Thoracic aorta (tissue), 2 donors: ENCODE measurements at places on chromosomes 2 and 18. TPM values are rescaled to one million over a fixed set of nuclear protein-coding genes. Genes with fewer than 3 reads are reported as not detected.

DNA sequence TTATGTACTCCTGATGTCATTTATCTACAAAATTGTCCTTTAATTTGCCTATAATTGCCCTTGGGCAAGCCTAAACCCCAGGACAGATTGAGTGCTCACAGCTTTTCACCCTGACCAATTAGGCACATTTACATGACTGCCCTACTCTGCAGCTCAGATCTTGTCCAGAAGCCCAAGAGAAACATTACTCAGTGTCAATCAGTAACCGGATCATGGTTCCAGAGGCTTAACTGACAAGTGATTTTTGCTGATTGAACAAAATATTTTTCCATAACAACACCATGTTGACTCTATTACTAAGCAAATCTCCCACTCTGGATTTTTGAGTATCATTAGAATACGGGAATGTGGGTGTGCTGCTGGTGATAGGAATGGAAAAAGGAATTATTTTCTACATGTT lies 465.4 kb upstream of the TNP1 start:
- no peak for DNase-seq
- no peak overlapping the region for H3K4me3 ChIP-seq
- no peaks in the 10 kb centered on the region for H3K27me3 ChIP-seq
- no peak overlapping the region for H3K27ac ChIP-seq
- H3K36me3 ChIP-seq: no peaks in the 10 kb centered on the region

LONRF2 gene
- 17.4 TPM for total RNA-seq

C2orf80 gene
- total RNA-seq: not detected

ANKRD44 gene
- 93.4 TPM for total RNA-seq

RRM2 gene
- 1.2 TPM for total RNA-seq

GRCh38 chr2:217267758-217268157 lies 407.9 kb upstream of the TNP1 start:
- no peak overlapping the region for H3K27ac ChIP-seq
- no peaks in the 10 kb centered on the region for H3K36me3 ChIP-seq
- no peaks in the 10 kb centered on the region for H3K27me3 ChIP-seq
- peaks cover 14% of the 10 kb centered on the region for H3K4me1 ChIP-seq
- H3K4me3 ChIP-seq: no peak overlapping the region
- DNase-seq: no peak

DNA sequence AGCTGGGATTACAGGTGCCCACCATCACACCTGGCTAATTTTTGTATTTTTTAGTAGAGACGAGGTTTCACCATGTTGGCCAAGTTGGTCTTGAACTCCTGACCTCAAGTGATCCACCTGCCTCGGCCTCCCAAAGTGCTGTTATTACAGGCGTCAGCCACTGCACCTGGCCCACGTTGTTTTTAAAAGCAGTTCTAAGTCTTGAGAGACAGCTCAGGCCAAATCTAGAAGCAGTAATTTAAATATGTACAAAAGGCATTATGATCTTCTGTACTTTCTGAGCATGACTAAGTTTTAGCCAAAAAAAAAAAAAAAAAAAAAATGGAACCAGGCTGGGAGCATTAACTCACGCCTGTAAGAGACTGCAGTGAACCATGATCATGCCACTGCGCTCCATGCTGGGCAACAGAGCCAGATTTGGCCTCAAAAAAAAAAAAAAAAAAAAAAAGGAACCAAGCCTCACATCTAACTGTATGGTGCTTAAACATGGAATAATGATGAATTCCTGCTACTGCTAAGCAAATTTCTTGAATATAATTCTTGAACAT lies 4.0 kb downstream of the ABHD3 start:
- no peak overlapping the region for H3K4me3 ChIP-seq
- no peaks in the 10 kb centered on the region for H3K36me3 ChIP-seq
- no peak for DNase-seq
- peaks cover 4% of the 10 kb centered on the region for H3K4me1 ChIP-seq
- H3K27ac ChIP-seq: no peak overlapping the region
- H3K27me3 ChIP-seq: no peaks in the 10 kb centered on the region

DNA sequence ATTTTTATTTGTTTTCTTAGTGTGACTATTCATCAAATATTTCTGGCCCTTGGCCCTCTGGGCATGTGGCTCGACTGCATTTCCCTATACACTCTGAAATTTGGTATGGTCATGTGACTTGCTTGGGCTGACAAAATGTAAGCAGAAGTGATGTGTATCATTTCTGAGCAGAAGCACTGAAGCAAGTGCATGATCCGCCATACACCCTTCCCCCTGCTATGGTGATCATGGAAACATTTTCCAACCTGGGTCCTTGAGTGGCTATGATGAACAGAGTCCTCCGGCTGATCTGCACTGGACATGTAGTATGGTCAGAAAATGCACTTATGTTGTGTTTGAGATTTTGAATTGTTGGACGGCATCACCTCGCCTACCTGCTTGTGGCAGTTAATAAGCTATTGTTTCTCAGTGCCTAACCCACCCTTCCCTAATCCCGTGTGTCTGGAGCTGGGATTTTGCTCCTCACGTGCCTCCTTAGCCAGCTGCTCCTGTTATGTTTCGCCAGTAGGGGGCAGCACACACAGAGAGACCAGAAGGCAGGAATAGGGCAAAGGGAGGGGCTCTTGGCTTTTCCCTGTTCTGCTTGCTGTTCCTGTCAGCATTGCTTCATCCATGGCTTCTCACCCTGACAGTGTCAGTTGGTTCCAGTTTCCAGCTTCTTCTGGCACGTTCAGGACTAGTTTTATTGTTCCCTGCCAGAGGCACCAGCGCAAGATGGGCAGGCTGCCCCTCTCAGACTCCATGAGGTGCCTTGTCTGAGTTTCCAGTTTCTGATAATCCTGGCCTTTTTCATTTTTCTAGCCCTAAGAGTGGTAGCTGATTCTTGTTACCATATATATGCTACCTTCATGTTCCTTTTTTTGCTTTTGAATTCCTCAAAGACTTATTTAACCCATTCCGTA lies 207.4 kb downstream of the ARL6IP6 start:
- H3K4me1 ChIP-seq: no peaks in the 10 kb centered on the region
- no peak for DNase-seq
- H3K4me3 ChIP-seq: no peak overlapping the region
- no peaks in the 10 kb centered on the region for H3K27me3 ChIP-seq
- H3K36me3 ChIP-seq: no peaks in the 10 kb centered on the region
- no peak overlapping the region for H3K27ac ChIP-seq

DNA sequence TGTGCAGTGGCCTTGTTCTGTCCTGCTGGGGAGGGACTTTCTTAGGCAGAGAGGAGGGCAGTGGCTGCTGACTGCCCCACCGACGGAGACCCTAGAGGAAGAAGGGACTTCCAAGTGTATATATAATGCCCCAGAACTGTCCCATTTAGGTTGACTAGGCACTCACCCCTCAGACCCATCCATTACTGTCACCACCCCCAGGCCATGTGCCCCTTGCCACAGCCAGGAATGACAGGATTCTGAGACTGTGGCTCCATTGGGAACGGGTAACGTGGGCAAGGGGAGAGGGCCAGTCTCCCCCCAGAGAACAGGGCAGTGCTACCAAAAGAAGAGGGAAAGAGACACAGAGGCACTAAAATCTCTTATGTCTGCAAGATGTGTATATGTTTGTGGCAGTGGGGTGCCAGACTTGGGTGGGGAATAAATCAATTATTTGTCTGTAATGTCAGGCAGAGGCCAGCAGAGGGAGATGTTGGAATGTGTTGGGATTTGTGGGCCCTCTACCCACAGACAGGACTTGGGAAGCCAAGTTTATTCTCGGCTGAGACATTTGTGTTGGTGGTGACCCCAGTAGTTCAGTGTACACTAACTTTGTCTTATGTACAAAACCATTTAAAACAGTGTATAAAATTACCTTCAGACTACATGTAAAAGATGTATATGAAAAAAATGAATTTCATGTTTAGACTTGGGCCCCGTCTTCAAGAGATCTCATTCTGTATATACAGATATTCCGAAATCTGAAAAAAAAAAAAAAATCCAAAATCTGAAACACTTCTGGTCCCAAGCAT lies 24.0 kb upstream of the TMEM37 start:
- H3K27ac ChIP-seq: no peak overlapping the region
- H3K4me1 ChIP-seq: no peaks in the 10 kb centered on the region
- H3K4me3 ChIP-seq: no peak overlapping the region
- no peaks in the 10 kb centered on the region for H3K36me3 ChIP-seq

FOXD4L1 gene
- 0.21 TPM for total RNA-seq

MEP1B gene
- total RNA-seq: not detected

DNA sequence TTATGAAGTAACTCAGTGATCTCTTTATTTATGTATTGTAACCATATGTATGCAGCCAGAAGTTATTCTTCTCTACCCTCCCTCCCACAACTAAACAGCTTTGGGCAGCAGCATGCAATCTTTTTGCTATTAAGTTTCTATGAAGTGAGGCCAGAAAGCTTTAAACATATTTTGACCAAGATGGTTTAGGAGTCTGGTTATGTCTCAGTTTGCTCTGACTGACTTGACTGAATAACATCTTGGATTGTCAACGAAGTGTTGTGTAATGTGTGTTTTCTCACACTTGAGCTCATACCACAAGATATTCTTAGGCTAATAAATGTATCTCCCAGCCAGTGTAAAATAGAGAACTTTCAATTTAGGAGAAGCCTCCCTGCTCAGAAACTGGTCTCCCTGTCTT lies 104.3 kb downstream of the TTC27 start:
- H3K4me1 ChIP-seq: no peaks in the 10 kb centered on the region
- no peaks in the 10 kb centered on the region for H3K36me3 ChIP-seq
- H3K27ac ChIP-seq: no peak overlapping the region
- no peak overlapping the region for H3K4me3 ChIP-seq
